ENCODE measurements at places on chromosomes 16 and 17.

- no peak for DNase-seq
These were observed 8.6 kb upstream of the ENPP7 start for GRCh38 chr17:79721993-79722671.

GRCh38 chr16:17305694-17306093 lies 165.1 kb downstream of the XYLT1 start:
- DNase-seq, result no peak

DNA sequence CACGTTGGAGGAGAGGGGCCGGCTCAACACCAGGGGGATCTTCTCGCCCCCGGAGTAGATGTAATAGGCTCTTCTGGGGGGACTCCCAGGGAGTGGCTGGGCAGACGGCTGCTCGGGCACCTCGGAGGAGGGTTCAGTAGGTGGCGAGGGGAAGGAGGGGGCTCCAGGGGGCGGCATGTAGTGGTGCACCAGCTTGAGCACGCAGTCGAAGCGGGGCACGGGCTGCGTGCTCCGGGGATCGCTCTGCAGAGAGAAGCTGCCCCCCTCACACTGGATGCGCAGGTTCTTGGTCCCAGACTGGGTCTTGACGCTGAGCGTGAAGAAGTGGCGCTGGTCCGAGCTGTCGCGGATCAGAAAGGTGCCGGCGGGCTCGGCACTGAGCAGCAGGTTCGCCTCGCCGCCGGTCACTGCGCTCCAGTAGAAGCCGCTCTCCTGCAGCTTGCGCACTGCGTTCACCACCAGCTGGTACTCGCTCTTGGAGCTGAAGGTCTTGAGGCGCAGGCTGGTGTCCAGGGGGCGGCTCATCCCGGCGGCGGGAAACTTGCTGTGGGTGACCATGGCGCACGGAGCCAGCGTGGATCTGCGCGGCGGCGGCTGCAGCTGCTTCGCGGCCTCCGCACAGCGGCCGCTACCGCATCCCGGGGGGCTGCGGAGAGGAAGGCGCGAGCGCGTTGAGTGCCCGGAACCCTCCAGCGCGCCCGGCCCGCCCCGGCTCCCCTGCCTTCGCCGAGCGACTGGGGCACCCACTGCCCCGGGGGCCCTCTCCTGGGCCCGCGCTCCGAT lies 1.1 kb downstream of the SOCS3 start:
- DNase-seq, result no peak

GRCh38 chr17:53227514-53227913 lies 595.2 kb upstream of the KIF2B start:
- DNase-seq, result no peak

- DNase-seq, result peak; percentile 63
These were observed 1.5 kb upstream of the ALOXE3 start for GRCh38 chr17:8119581-8120519.

GRCh38 chr16:29126057-29126494 lies 141.2 kb downstream of the LAT start:
- no peak for DNase-seq

DNA sequence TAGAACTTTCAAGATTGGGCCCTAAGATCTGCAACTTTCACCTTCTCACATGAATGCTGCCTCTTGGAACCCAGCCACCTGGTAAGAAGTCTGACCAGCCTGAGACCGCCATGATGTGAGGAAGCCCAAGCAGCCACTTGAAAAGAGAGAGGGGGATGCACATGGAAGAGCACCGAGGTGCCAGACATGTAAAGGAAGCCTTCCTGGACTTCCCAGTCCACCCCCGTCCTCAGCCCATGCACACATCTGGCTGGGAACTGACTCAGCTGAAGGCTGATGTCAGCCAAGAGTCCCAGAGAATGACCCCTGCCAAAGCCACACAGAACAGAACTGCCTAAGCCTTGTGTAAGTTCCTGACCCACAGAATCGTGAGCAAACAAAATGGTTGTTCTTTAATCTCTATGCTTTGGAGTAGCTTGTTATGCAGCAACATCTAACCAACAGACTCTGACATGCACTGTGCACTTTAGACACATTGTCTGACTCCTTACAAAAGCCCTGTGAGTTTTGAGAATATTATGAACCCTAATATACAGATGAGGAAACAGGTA lies 86.7 kb downstream of the RMI2 start:
- no peak for DNase-seq

DNA sequence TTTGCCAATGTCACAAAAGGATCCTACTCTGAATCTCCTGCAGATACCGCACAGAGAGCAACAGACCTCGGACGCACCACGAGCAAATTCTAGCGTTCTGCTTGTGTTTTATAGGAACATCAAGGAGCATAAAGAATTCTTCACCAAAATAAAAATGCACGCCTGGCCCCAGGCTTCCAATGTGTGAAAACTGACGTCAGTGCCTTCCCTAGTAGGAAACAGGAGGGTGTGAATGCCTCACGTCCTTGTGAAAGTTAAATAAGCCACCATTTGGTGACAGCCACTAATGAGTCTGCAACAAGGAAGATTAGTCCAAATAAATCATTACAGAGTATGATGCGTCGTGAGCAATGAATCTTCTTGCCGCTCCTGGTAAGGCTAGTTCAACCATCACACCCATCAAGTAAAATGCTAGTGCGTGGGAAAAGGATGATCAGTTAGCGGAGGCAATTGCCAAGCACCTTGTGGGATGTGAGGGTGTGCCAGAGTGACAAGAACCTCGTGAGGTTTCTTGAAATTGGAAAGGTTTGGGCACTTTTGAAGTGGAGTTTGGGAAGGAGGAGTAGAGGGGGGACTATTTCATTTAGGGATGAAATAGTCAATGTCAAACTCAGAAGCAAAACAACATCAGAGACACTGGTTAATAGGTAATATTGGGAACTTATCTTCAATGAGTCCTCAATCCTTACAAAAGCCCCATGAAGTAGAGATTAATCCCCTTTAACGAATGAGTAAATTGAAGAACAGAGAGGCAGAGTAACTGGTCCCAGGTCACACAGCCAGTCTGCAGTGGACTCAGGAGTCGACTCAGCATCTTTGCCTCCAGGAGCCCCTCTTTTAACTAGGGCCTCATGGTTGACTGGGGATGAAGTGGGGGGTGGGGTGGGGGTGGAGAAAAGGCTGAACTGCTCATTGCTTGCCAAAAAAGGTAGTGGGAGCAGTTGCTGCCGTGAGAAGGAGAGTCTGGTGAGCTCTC lies 238.8 kb downstream of the SLC39A11 start:
- DNase-seq, result no peak

GRCh38 chr17:42225646-42226045 lies 31.4 kb upstream of the GHDC start:
- no peak for DNase-seq

DNA sequence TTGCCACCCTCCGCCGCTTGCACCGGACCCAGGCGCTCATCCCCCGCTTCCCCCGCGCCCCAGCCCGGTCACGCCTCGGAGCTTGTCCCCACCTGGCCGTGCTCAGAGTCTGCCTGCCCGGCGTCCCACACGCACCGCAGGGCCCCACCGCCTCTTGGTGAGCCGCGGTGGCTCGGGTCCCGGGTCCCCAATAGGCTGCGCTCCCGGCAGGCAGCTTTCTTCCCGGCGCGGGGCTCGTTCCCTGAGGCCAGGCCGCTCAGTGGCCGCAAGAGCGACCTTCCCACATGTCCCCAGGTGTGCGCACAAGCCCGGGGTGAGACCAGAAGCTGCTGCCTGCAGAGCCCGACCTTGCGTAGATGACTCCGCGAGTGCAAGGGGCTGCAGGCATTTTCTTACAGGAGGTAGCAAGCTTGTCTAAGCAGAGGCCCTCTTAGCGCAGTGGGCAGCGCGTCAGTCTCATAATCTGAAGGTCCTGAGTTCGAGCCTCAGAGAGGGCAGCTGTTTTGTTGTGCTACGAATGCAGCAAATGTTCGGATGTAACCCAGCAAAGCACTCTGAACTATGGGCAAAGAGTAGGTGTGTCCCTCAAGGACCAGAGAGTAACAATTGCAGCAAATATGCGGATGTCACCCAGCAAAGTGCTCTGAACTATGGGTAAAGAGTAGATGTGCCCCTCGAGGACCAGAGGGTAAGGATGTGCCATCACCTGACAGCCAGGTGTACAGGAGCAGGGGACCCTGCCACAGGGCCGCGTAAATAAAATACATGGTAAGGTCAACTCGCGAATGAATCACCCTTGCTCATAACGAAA lies 15.6 kb downstream of the TLE7 start:
- no peak for DNase-seq

DNA sequence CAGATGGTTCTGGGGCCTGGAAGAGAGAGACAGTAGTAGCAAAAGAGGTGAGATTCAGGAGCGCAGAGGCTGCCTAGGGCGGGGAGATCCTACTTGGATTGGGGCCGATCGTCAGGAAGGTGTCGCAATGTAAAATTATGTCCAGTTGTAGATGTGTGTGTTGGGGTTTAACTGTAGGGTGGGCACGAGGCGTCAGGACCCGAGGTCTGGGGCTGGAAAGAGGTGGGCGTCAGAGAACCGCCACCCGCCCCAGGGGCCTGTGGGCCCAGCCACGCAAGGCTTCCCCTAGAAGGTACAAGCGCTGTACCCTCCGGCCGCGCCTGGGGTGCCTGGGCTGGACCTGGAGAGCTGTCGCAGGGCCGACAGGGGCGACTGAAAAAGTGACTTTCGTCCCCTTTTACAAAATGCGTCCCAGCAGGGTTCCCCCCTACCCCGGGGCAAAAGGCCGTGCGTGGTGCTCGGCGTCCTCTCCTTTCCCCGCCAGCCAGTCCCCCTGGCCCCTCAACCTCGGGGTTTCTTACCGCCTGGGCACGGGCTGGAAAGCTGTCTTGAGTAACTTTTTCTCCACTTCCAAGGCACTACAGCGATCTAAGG lies 2.8 kb downstream of the IRX3 start:
- no peak for DNase-seq

DNA sequence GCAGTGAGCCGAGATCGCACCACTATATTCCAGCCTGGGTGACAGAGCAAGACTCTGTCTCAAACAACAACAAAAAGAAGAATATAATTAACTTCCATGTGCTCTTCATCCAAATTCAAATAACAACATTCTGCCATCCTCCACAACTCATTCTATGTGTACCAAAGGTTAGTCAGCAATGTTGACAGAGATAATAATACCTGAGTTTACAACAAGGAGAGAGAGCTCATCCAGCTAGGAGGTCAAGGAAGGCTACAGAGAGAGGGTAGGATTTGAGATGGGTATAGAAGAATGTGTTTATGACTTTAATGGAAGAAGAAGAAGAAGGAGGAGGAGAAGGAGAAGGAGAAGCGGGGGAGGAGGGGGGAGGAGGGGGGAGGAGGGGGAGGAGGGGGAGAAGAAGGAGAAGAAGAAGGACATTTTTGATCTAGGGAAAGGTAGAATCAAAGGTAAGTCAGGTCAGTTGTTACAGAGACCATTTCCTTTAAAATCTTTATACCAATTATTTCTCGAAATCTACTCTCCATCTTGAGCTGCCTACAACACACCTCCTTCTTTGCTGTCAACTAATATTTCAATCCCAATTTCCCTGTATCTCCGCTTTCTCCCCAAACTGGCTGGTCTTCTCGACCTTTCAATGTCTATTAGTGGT lies 10.1 kb upstream of the HSF5 start:
- no peak for DNase-seq

DNA sequence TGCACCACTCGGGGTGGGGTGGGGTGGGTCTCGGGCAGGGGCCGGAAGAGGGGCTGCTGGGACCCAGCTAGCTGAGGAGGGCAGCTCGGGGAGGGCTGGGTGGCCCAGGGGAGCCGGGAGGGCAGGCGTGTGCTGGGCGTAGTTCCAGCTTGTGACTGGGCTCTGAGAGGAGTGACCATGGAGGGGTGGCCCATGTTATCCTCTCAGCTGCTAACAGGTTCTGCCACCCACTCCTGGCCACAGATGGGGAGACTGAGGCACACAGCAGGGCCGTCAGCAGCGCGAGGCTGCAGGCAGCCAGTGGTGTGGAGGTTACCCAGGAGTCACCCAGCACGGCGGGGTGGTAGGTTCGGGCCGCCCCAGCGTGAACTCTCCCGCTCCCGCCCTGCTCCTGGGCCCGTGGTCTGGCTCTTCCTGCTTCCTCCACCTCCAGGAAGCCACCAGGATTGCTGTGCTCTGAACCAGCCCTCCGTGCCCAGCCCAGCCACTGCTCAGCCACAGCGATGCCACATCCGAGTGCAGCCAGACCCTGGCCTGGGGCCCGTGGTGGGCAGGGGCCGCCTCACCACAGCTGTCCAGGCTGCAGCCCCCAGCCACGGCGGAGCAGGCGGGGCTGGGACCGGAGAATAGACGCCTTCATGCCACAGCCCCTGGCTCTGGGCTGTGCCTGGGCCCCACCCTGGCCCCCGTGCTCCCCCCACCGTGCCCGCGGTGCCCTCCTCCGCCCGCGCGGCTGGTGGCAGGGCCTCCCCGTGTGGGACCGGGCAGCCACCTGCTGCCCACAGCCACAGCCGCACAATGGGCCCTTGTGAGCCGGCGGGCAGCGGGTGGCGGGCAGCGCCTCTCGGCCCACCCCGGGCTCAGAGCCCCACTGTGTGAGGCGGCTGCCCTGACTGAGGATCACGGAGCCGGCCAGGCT lies 26.3 kb upstream of the SSTR5 start:
- no peak for DNase-seq

DNA sequence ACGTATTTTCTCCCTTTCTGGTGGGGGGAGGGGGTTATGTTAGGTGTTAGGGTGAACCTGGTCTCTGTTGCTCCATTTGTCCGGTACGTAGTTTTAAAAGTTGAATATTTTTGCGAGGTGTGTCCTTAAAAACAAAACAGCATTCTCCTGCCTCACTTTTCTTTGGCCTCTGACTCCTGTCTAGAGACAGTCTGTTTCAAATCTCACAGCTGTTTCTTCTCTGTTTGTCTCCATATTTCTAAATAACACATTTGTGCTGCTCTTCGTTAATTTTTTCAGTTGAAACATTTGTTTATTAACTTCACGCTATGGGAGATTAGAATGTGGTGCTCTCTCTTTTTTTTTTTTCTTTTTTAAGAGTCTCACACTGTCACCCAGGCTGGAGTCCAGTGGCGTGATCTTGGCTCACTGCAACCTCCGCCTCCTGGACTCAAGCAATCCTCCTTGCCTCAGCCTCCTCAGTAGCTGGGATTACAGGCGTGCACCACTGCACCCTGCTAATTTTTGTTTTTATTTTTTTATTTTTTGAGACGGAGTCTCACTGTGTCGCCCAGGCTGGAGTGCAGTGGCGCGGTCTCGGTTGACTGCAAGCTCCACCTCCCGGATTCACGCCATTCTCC lies 31.7 kb downstream of the RPA1 start:
- DNase-seq, result no peak

All from stimulated activated CD8-positive, alpha-beta memory T cell treated with anti-CD3 and anti-CD28 coated beads, Interleukin-7, amount 100 ng/mL, for 1 hour (primary cell).